SJCRH30 (cell line): ENCODE measurements at places on chromosomes 13 and 19.

DNA sequence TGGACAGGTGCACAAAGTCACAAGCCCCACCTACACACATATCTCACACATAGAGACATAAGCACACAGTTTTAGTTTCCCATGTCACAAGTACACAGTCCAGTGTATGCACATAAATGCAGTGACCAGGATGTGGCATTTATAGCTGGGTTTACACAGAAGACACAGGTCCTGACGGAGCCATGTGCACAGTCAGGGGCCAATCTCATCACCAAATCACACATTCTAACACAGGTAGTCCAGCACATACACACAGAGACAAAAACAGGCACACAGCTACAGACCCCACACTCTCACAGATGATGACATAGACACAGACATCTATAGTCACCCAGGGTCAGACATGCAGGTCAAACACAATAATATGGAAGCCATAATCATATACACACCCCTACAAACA, 2.1 kb downstream of the NUMBL start:
- DNase-seq: no peak

DNA sequence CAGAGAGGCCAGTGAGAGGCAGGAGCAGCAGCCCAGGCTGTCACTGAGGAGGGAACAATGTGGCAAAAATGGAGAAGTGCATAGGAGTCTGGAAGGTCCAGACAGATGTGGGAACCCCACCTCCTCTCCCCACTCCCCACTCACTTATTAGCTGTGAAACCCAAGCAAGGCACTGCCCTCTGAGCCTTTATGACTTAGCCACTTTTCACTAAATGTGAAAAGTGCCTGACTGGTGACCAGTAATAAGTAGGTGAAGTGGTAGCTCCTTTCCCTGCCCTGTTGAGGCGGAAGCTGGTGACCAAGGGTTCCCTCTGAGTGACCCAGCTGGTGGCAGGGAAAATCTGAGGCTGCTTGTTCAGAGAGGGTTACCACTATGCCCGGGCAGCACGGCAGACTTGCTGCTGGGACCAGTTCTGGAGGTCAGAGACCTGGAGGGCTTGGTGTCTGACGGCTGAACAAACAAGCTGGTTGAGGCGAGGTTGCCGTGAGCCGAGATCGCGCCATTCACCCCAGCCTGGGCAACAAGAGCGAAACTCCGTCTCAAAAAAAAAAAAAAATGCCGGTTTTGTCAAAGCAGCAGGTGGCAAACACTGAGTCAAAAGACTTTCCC, 80.0 kb downstream of the ZNF429 start:
- no peak for DNase-seq

- DNase-seq: no peak
Measured at GRCh38 chr13:22161871-22162270, 491.0 kb downstream of the FGF9 start.

- DNase-seq: no peak
Measured at GRCh38 chr13:86792153-86792651, 879.0 kb upstream of the SLITRK5 start.

- no peak for DNase-seq
Measured at GRCh38 chr19:8214802-8215201, 5.6 kb downstream of the CERS4 start.

DNA sequence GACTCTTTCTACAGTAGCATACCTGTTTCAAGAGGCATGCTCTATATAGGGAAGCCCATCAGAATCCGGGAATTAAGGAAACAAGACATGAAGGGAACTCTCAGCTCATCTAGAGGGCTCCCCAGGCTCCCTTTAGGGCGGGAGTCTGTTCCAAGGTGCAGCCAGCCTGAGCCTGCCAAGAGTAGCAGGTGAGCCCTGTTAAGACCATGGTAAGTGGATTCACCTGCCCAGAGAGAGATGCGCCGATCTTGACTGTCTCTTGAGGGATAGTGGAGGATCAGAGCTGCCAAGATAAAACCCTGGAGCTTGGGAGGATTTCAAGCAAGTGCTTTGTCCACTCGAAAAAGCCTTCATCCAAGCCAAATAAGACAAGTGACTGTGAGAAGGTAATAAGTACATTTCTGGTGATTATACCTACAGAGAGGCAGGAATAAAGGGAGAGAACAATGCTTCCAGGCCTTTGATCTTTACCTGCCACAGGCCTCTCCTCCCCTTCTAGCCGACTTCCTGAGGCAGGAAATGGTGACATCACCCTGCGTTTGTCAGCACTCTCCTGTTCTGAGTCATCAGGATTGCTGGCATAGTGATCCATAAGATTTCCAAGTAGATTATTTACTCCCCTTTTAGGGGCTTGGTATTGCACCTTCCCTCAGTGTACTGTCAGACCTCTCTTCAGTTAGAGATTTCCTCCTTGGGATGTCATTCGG, 31.5 kb downstream of the KLF5 start:
- peak; percentile 48 for DNase-seq

DNA sequence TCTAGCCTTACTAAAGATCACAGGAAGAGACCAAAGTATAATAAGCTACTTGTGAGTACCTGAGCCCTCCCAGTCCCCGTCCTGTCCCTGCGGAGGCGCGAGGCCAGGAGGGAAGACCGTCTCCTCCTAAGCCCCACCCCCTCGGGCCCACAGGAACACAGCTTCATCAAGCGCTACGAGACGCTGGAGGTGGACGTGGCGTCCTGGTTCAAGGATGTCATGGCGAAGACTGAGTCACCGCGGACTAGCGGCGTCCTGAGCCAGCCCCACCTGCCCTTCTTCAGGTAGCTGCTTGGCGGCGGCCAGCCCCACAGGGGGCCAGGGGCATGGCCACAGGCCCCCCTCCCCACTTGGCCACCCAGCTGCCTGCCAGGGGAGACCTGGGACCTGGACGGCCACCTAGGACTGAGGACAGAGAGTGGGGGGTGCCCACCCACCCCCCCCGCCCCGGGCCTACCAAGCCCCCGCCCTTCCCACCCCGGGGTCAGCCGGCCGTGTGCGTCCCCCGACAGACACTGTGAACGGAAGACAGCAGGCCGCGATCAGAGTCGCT, 2.4 kb upstream of the TGFBR3L start:
- no peak for DNase-seq

DNA sequence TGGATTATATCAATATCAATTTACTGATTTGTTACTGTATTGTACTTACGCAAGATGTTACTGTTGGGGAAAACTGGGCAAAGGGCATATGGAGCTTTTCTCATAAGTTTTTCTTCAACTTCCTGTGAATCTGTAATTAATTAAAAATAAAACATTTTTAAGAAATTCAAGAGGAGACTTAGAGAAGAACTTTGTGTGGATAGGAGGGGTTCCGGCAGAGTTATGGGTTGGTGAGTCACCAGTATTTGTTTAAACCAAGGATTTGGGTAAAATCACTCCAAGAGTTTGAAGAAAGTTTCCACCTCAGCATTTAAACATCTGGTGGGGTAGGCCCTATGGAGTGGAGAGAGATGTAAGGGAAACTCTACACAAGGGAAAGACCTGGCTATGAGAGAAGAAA, 379.6 kb downstream of the TSHZ3 start:
- no peak for DNase-seq

- peak; percentile 68 for DNase-seq
Measured at GRCh38 chr19:56252699-56253422, 19.7 kb upstream of the EDDM13 start.

DNA sequence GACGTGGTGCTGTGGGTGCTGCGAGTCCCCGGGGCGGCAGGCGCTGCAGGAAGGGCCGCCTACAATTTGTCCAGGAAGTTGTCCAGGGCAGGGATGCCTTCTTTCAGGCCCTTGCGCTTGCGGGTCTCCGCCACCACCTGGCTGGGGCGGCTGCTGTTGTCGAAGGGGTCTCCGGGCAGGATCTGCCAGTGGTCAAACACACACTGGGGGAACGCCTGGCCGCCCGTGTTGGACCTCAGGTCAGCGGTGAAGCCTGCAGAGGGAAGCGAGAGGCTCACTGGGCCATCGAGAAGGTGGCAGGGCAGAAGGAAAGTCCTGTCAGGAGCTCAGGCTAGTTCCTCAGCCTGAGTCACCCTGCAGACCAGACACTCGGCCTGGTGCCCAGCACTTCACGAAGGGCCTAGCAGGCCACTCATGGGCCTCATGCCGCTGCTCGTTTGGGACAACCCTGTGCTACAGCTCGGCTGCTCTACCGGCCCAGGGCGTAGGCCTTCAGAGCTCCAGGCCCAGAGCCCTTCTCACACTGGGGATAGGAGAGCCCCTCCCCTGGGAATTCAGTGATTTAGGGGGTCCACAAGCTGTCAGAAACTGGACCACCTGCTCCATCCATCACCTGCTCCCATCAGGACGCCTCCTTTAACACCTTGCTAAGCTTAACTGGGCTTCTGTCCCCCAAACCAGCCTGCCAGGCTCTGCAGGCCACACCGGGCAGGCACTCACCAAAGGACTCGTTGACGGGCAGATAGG, 5.8 kb upstream of the DAPK3 start:
- DNase-seq: no peak

DNA sequence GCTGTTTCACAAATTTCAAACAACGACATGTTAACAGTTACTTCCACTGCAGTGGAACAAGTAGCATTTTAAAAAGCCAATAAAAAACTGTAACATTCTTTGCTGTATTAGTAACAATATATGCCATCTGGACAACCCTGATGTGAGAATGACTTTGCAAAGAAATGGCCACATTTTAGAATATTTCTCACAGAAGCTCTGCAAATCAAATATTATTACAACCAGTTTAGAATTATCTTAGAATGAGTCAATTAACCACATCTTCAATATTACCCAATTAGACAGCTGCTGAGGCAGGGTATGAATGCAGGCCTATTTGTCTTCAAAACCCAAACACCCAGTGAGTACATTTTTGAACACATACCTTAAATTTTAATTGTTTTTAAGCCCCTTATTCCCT, 3.2 kb downstream of the ZNF699 start:
- DNase-seq: no peak

DNA sequence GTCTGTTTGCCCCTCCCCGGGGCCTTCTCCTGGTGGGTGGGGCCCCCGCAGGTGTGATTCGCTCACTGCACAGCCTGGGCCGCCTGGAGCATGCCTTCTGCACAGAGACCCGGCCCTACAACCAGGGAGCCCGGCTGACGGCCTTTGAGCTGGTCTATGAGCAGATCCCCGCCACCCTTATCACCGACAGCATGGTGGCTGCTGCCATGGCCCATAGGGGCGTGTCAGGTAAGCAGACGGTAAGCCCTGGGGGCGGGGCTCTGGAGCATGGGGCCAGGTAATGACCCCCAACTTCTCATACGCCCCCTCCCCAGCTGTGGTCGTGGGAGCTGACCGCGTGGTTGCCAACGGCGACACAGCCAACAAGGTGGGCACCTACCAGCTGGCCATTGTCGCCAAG, 4.2 kb downstream of the MRI1 start:
- DNase-seq: no peak

DNA sequence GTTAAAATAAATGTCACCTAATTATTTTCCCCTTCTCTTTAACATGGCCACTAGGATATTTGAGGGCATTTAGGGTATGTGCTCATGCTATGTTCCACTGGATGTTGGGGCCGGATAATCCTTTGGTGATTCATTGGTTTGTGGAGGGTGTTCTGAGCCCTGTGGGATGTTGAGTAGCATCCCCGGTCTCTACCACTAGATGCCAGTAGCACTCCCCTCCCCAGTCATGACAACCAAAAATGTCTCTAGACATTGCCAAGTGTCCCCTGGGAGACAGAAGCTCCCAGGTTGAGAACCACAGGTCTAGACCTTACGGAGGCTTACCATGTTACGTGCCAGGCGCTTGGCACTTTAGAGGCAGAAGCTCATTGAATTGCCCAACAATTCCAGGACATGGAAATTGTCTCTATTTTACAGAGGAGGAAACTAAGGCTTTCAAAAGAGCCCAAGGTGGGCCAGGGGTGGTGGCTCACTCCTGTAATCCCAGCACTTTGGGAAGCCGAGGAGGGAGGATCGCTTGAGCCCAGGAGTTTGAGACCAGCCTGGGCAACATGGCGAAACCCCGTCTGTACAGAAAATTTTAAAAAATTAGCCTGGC, 14.1 kb downstream of the SHANK1 start:
- DNase-seq: peak; percentile 76

- no peak for DNase-seq
Measured at GRCh38 chr19:6312018-6312417, 21.4 kb downstream of the ACER1 start.

GRCh38 chr13:64912141-64912540, 2318.0 kb downstream of the PCDH9 start:
- no peak for DNase-seq

DNA sequence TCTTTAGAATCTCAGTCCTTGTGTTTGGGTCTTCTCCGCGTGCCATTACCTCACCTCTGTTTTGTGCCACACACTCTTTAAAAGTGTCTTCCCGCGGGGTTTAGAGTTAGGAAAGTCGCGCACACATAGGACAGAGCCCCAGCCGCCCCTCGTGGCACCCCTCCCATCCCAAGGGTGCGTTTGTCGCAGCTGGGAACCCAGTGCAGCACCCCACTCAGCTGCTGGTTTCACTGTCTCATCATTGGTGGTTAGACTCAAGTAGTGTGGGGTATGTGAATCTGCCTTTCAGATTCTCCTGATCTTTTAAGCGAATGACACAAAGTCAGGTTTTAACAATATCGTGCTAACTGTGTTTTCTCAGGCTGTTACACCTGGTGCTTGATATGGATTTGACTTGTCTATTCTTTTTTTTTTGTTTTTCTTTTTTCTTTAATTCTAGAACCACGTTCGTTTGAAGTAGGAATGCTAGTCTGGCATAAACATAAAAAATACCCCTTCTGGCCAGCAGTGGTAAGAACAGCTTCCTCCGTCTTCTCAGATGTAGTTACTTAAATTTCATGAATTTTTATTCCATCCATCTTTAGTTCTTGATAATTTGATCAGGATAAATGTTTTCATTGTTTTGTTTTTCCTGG, 19.5 kb upstream of the NDUFS7 start:
- no peak for DNase-seq

DNA sequence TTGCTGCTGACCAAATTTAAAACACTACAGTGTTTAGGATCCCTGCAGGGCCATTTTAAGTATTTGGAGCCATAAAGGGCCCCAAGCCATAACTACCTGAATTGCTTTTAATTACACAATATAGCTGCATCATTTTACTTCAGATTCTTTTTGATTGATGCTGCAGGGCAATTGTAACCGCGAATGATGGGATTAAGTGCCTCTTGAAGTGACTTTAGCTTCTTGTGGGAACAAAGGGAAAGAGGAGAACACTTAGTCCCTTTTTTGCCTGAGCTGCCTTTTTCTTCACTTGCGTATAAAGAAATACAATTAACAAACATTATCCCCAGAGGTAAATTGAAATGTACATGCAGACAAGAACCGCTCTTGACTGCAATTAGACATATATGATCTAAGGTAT, 228.5 kb downstream of the ZIC5 start:
- DNase-seq: no peak

DNA sequence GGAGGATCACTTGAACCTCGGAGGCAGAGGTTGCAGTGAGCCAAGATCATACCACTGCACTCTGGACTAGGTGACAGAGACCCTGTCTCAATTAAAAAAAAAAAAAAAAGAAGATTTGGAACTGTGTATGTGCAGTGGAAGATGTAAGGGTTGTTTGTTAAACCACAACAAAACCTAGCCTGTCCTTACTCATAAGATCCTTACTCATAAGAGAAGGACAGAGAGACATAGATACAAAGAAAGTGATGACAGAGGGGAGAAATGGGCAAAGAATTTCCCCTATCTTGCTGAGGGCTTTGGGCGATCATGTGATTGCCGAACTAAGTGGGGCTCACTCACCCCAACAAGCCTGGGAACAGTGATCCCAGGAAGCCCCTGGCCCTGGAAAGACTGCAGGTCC, 7.9 kb downstream of the ITPKC start:
- no peak for DNase-seq

- no peak for DNase-seq
Measured at GRCh38 chr13:30846311-30846710, 59.8 kb upstream of the MEDAG start.

GRCh38 chr19:42229301-42229854, 9.3 kb downstream of the ZNF526 start:
- DNase-seq: no peak
